ENCODE measurements at places on chromosomes 1 and 21. TPM values are rescaled to one million over a fixed set of nuclear protein-coding genes. Genes with fewer than 3 reads are reported as not detected.

The PSRC1 gene
- total RNA-seq = 12.9 TPM

The EXTL1 gene
- total RNA-seq = not detected

The MROH7 gene
- not detected for total RNA-seq

The LBR gene
- total RNA-seq = 156 TPM

The UROD gene
- 113 TPM for total RNA-seq

The CLCC1 gene
- 15.2 TPM for total RNA-seq

The RPL5 gene
- 1,792 TPM for total RNA-seq

The PHACTR4 gene
- total RNA-seq = 20.3 TPM

The OPTC gene
- total RNA-seq = not detected

The NTMT2 gene
- not detected for total RNA-seq

The GLIS1 gene
- not detected for total RNA-seq

The PKLR gene
- not detected for total RNA-seq

The OR10J1 gene
- total RNA-seq = not detected

The KIAA1614 gene
- 0.18 TPM for total RNA-seq

The PDE4B gene
- 32.4 TPM for total RNA-seq

The SAMD11 gene
- not detected for total RNA-seq

The MTARC1 gene
- not detected for total RNA-seq

The C1orf185 gene
- not detected for total RNA-seq

The SDE2 gene
- total RNA-seq = 15.5 TPM

The SLC45A3 gene
- total RNA-seq = 0.65 TPM

The SLAMF9 gene
- not detected for total RNA-seq

The SEC16B gene
- total RNA-seq = not detected

The RAP1GAP gene
- 1.6 TPM for total RNA-seq

The NCSTN gene
- 38.0 TPM for total RNA-seq

The TMEM81 gene
- total RNA-seq = 2.5 TPM

The GUCA2B gene
- total RNA-seq = not detected

The ATAD3B gene
- total RNA-seq = 42.5 TPM

The PLA2G5 gene
- total RNA-seq = not detected

The GSTM5 gene
- total RNA-seq = 0.50 TPM

The CD1E gene
- not detected for total RNA-seq

The S100A9 gene
- not detected for total RNA-seq

The S100B gene
- 2.7 TPM for total RNA-seq

The NFIA gene
- 2.4 TPM for total RNA-seq

The LCE2C gene
- not detected for total RNA-seq

The KRTAP12-3 gene
- not detected for total RNA-seq

The PDPN gene
- total RNA-seq = not detected

The ADAM30 gene
- not detected for total RNA-seq

The CHI3L2 gene
- 9.2 TPM for total RNA-seq

The PRRX1 gene
- total RNA-seq = not detected

Measured in activated CD8-positive, alpha-beta T cell treated with anti-CD3 and anti-CD28 coated beads for 36 hours (primary cell).